ENCODE measurements at places on chromosomes 3 and 15.

GRCh38 chr3:51721062-51721745 is 14.3 kb downstream of the GRM2 start:
- DNase-seq = no peak

DNA sequence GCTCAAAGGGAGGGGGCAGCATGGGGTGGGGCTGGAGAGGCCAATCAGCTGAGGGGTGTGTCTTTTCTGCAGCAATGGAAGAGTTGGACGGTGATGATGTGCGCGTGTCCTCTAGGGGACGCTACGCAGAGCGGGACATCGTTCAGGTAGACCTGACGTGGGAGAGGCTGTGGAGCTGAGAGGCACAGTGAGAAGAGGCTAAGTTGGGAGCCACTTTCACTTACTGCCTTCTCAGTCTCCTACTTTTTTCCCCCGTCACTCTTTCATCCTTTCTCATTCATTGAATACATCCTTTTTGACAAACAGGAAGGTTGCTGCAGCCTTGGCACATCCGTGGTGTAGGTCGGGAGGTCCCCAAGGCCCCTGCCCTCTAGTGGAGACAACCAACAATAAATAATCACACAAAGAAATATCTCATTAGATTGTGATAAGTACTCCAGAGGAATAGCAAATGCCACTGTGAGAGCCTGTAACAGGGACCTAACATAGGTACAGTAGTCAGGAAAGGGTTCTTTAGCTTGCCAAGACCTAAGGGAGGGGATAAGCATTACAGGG is 4.4 kb upstream of the BRPF1 start:
- DNase-seq = no peak

DNA sequence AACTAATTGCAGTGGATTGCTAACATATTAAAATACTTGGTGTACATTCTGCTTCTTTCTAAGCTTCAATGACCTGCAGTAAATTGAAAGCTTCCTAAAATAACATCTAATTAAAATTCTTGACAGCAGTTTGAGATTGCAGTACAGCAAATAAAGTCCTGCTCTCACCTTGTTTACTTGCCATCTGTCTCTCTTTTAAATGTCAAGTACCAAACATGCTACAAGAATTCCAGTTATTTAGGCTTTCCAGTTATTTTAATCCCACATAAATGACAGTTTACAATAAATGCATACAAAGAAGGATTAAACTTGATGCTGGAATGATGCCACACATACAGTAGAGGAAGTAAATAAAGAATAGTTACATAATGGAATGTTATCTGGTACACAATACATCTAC is 33.2 kb downstream of the CBLB start:
- no peak for DNase-seq

- no peak for DNase-seq
These were observed 480.4 kb upstream of the AGTR1 start for GRCh38 chr3:148217317-148217716.

- peak; percentile 80 for DNase-seq
These were observed 243.3 kb downstream of the FAM43A start for GRCh38 chr3:194928831-194929577.

GRCh38 chr3:121175083-121175482 is 267.1 kb downstream of the STXBP5L start:
- DNase-seq = no peak

DNA sequence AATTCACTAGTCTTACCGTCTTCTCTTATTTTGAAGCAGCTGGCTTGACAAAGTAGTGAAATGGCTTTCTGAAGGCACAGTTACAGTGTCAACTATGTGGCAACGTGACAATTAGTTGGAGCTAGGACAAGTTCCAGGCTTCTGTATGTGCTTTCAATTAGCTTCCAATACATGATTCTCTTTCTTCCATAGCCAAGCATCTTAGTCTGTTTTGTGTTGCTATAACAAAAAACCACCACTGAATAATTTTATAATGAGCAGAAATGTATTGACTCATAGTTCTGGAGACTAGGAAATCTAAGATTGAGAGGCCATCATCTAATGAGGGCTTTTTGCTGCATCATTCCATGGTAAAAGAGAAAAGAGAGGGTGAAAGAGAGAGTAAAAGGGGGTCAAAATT is 365.1 kb upstream of the PLSCR5 start:
- peak; percentile 31 for DNase-seq

GRCh38 chr3:70753572-70753971 is 441.1 kb upstream of the MDFIC2 start:
- no peak for DNase-seq

DNA sequence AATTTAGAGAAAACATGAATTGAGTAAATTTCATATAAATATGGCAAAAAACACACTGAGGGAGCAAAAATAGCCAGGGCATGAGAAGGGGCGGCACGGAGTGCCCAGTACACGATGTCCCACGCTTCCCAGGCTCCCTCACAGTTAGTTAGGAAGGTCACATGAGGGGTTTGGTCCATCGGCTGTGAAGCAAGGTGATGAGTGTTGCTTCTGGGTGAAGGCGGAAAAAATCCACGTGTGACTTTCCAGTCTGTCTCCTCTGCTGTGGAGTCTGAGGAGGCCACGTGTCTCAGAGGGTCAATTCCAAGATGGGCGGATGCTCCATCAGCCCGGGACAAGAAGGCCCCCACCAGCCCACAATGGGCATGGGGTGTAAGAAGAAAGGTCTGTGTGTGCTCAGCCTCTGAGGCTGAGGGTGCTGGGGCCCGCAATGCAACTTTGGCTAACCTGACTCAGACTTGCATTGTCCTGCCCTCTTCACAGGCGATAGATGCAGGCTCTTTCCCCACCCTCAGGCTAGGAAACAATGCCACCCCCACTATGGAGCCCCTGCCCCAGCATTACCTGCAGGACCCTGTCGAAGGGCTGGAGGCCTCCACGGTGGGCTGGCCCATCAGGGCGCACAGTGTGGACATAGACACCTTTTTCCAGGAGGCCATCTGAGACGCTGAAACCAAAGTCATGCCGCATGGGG is 45.7 kb downstream of the GRIP2 start:
- no peak for DNase-seq

DNA sequence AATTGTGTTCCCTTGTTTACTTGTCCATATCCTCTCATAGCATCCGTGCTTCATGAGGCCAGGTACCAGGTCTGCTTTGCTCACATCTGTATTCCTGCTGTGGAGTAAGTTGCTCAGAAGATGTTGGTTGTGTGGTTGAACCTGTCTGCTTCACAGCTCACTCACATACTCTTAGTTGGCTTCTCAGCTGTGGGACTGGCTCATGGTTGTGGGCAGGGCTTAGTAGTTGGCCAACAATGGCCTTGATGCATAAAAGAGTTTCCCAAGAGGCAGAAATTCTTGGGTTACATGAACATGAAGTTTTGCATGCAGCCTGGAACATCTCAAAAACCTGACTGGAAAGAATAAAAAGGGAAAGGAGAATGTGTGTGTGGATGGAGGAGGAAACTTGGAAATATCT is 17.0 kb downstream of the CELF6 start:
- DNase-seq = peak; percentile 3

DNA sequence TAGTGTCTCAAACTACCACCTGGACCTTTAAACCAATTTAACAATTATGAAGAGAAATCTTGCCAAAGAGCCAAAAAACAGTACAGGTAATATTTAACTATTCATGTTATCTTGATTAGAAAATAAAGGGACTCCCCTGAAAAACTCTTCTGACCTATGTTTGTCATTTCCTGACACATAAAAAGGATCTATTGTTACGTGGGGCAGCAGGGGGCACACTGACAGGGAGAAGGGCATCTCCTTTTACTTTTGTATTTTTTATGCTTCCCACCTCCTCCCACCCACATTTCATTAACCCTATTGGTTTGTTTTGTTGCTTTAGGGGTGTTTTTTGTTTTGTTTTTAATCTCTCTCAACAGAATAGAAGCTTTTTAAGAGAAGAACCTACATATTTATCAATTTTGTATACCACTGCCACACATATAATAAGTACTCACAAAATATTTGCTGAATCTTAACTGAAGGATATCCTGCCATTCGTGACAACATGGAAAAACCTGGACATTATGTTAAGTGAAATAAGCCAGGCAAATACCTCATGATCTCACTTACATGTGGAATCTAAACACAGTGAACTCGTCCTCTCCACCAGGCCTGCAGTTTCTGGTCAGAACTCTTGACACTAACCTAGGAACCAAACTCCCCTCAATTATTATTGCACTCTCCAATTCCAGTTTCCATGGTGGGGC is 17.7 kb downstream of the STAG1 start:
- no peak for DNase-seq

DNA sequence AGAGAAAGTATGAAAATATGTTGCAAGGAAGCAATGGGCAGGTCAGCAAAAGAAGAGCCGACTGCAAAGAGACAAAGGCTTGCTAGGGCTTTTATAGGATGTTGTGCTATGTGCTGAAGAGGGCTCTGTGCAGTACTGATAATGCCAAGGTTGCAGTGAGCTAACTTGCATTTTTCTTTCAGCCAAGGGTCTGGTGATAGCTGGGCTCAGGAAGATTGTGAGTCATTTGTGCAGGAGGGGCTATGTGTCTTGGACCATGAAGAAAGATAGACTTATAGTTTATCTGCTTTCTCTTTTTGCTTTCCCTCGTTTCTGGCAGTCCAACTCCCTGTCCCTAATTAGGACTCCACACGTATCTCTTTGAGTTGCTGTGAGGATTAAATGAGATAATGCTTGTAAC is 64.5 kb upstream of the LRIG1 start:
- DNase-seq = no peak

DNA sequence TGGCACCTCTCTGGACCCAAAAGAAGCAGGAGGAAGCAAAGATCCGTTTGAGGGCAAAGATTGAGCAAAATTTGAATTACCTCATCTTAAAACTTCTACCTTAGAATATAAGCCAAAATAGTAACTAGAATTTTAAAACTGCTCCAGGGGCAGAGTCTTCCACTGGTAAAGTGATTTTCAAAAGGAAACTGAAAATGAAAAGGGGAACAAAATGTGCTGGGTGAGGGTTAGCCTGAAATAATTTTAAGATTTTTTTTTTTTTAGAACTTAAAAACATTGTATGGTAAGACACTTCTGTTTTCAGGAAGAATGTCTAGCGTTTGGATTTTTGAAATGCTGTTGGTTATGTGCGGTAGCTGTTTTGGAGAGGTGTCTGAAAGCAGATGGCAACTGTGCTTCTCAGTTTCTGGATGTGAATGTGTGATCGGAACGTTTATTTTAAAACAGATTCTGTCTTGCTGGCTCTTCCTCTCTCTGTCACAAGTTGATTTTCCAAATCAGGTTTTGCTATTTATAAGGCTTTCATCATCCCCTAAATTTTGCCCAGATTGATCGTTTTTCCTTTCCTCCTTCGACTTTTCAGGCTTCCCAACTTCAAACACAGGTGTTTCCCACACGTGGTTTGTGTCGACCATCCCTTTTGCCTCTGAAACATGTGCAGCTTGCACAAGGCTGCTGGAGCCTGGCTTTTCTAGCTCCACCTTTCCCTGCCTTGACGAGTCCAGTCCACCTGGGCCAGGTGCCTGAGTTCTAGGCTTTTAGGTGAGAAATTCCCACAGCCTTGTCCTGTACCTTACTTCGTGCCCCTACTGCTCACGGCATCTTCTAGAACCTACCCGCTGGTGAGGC is 3.3 kb downstream of the LRRK1 start:
- DNase-seq = no peak

DNA sequence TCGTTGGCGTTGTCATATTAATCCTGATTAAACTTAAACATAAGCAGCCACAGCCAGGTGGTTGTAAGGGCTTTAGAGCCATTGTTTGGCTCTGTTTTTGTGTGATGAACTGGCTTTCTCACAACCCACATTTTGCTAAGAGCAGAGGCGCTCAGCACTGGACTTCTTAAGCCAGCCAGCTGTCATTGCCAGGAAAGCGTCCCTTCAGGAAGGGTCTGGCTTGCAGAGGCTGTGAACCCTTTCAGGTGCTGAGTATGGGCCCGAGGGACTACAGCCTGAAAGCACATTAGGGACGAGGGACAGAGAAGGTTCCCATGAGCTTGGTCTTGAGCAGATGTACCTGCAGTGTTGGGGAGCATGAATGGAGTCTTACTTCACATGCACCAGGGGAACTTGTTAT is 112.3 kb downstream of the CHCHD6 start:
- no peak for DNase-seq

- DNase-seq = peak; percentile 93
These were observed 71.5 kb upstream of the GALNT15 start for GRCh38 chr3:16102905-16103364.

GRCh38 chr3:177681156-177681555 is 483.9 kb upstream of the TBL1XR1 start:
- DNase-seq = no peak

DNA sequence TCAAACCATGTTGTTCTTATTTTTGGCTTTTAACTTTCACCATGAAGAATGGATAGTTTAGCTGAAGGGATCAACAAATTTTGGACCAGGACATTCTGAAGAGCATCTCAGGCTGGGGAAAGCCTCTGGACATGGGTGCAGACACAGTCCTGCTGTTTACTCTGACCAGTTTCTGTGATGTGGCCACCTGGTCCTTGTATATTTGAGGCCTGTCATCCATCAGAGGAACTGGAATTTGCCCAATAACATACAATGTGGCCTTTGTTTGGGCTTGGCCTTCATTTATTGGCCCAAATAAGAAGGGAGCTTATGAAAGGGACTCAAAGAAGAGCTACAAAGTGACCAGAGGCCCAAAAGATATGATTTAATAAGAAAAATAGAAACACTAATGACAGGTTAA is 127.9 kb downstream of the MYRIP start:
- no peak for DNase-seq

DNA sequence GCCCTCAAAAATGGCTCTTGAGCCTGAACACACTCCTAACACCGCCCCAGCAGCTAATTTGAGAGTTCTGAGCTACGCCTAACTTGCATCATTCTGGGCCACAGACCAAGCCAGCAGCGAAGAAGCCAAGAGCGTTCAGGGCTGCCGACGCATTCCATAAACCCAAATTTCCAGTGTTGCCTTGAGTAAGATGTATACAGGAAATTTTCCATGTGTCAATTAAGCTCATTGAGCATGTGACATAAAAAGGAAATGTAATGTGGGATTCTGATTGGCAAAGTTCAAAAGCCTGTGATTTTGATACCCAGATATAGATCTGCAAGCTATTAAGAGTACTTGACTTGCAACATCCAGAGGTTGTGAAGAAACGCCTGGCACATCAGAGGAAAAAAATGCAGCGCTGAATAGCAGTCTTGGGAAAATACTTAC is 148.6 kb upstream of the NR2F2 start:
- peak; percentile 96 for DNase-seq

GRCh38 chr3:41315126-41315525 is 115.8 kb downstream of the CTNNB1 start:
- DNase-seq = no peak

GRCh38 chr15:38130740-38131498 is 121.7 kb upstream of the SPRED1 start:
- DNase-seq = peak; percentile 100

DNA sequence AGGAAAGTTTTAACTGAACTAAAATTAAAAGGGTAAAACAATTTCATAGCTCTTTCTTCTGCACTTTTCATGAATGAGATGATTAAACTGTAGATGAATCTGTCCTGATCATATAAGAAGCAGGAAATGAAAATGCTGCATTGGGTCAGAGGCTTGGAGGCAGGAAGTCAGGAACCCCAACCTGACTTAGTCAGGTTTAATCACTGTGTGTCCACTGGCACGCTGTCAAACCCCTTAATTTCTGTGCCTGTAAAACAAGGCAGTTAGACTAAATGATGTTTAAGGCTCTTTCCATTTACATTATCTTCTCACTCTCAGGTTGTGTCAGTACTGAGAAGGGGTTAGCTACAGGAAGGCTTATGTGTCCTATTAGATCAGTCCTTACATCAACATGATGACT is 193.3 kb upstream of the TTC14 start:
- peak; percentile 79 for DNase-seq
